Suprapubic skin (tissue), 4 donors: ENCODE measurements at places on chromosomes 6 and 20. TPM values are rescaled to one million over a fixed set of nuclear protein-coding genes. Genes with fewer than 3 reads are reported as not detected.

The ERVFRD-1 gene
- total RNA-seq: not detected

GRCh38 chr6:165056292-165056691, 253.1 kb downstream of the C6orf118 start:
- no peaks in the 10 kb centered on the region for H3K27me3 ChIP-seq
- no peak for DNase-seq
- H3K4me1 ChIP-seq: no peaks in the 10 kb centered on the region
- H3K36me3 ChIP-seq: no peaks in the 10 kb centered on the region
- H3K4me3 ChIP-seq: no peak overlapping the region

DNA sequence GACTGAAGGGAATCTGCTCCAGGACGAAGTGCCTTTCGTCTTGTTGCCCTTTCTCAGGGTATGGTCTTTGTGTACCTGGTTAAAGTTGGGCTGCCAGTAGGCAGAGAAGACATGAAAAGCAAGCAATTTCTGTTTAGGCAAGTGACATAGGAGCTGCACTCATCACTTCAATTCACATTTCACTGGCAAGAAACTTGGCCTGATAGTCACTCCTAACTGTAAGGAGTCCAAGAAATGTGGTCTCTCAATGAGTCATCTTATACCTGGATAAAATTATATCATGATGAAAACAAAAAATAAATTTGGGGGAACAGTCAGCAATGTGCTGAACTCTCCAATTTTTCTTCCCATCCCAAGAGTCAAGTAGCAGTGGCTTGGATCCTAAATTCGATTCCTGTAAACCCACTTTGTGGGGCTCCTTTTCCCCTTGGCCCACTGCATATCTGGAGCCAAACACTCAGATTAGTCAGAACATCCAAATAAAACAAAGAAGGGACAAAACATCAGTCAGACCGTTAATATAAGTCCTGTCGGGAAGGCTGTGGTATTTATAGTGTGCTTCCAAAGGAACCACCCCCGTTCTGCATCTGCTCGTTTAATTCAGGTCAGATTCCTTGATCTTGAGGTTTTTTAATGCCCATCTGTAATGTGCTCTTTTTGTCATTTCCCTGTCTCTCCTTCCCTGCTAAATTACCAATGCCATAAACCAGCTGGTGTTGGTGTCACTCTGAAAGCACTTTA, 5.0 kb upstream of the GABRR1 start:
- no peaks in the 10 kb centered on the region for H3K4me1 ChIP-seq
- no peaks in the 10 kb centered on the region for H3K27me3 ChIP-seq
- no peak for DNase-seq

DNA sequence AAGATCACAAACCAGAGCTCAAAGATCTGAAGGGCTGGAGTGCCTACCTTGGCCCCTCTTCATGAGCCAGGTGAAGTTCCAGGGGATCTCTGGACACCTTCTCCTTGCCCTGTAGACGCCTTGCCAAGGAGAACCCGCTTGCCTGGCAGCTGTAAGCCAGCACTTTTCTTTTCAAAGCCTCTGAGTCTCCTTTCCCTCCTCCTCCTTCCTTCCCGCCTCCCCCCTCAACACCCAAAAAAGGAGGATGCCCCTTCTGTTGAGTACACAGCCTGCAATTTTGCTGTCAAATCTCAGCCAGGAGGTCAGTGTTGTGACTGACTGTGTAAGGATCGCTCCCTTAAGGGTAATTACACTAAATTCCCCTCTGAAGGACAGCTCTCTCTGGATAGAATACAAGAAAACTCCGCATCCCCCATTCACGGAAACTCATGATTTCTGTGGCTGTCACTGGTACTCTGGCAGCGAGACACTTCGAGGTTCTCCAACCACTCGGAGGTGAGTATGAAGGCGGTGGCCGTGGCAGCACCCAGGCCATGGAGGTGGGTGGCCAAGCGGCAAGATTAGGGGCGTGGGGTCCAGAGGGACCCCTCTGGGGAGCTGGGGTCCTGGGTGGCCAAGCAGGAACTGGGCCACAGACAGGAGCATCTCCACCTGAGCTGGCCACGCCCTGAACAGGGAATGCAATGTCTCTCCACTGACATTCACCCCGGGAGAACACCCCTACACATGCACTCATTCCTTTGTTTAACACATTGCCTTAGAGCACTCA, 23.2 kb upstream of the FOXP4 start:
- H3K4me1 ChIP-seq: peaks cover 4% of the 10 kb centered on the region
- H3K27me3 ChIP-seq: peaks cover 43% of the 10 kb centered on the region
- H3K36me3 ChIP-seq: no peaks in the 10 kb centered on the region
- no peak for DNase-seq

DNA sequence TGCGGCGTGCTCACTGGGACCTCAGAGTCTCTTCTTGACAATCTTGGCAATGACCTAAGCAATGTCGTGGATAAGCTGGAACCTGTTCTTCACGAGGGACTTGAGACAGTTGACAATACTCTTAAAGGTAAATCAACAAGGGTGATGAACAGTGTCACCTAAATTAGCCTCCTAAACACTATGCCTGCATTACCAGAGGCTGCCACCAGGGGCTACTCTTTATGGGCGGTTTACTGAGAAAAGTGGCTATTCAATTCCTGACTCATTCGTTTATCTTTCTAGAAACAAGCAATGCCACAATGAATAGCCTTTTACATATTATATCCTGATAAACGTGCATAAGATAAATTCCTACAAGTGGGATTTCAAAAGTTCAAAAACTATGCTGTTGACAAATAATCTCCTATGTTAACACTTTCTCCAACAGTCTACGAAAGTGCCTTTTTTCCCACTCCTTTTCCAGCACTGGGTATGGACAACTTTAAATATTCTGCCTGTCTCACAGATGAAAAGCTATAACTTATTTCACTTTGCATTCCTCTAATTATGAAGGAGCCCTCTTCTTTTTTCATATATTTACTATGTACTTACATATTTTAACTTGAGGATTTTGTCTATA, 1.3 kb downstream of the BPIFA2 start:
- DNase-seq: no peak
- no peaks in the 10 kb centered on the region for H3K36me3 ChIP-seq
- H3K27ac ChIP-seq: no peak overlapping the region
- peaks cover 20% of the 10 kb centered on the region for H3K27me3 ChIP-seq
- no peaks in the 10 kb centered on the region for H3K4me1 ChIP-seq

- H3K36me3 ChIP-seq: no peaks in the 10 kb centered on the region
- DNase-seq: no peak
- peaks cover 15% of the 10 kb centered on the region for H3K4me1 ChIP-seq
- H3K27ac ChIP-seq: no peak overlapping the region
- H3K4me3 ChIP-seq: no peak overlapping the region
- H3K27me3 ChIP-seq: no peaks in the 10 kb centered on the region
These were observed 55.3 kb upstream of the BTN3A2 start for GRCh38 chr6:26309731-26310142.
